Stimulated activated CD4-positive, alpha-beta T cell treated with anti-CD3 and anti-CD28 coated beads, TNF-alpha, amount 100 ng/mL, for 48 hours (primary cell): ENCODE measurements at places on chromosomes 3 and 15.

GRCh38 chr3:133113927-133114597 lies 75.9 kb downstream of the TMEM108 start:
- DNase-seq, result no peak

DNA sequence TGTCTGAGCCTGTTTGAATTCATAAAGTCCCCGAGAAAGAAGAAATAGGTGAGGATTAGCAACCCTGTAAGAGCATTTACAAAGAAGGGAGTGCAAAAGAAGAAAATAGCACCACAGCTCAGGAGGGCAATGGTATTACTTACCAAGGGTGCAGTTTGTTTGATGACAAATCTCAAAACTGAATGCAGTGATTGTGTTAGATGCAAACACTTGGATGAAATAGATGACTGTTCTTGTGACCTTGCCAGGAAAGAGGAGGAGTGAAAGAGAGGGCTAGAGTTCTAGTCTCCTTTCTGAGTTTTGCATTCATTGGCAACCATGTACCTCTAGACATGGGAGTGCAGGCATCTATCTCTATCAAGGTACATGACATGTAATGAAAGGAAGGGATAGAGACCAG lies 1030.8 kb upstream of the CFAP20DC start:
- DNase-seq, result no peak

- no peak for DNase-seq
Observed at GRCh38 chr15:60101416-60101815, 97.3 kb downstream of the FOXB1 start.

- DNase-seq, result peak; percentile 55
Observed at GRCh38 chr3:71584394-71585011, 975 bp upstream of the FOXP1 start.

GRCh38 chr15:86664581-86664980 lies 584.9 kb downstream of the AGBL1 start:
- no peak for DNase-seq
